ENCODE measurements at places on chromosomes 16 and 17. TPM values are rescaled to one million over a fixed set of nuclear protein-coding genes. Genes with fewer than 3 reads are reported as not detected.
A peak's percentile ranks its signal among the peaks of the same experiment; 100 is the strongest.

The SOX15 gene
- 0.69 TPM for total RNA-seq

GRCh38 chr16:85858984-85859817, 39.8 kb upstream of the IRF8 start:
- no peak for DNase-seq

DNA sequence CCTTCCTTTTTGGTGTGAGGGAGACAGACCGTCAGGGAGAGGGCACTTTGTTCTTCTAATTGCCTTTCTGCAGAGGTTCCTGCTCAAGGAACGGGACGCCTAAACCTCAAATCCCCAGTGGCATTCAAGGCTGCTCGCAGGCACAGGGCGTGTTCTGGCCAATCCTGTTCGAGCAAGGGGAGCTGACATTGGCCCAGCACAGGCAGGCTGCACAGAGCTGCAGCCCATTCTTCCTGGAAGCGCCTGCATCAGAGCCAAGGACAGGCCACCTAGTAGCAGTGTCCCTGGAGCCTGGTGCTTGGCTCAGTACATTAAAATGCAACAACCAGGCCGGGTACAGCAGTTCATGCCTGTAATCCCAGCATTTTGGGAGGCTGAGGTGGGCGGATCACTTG, 72.2 kb upstream of the CREBBP start:
- no peak for DNase-seq

DNA sequence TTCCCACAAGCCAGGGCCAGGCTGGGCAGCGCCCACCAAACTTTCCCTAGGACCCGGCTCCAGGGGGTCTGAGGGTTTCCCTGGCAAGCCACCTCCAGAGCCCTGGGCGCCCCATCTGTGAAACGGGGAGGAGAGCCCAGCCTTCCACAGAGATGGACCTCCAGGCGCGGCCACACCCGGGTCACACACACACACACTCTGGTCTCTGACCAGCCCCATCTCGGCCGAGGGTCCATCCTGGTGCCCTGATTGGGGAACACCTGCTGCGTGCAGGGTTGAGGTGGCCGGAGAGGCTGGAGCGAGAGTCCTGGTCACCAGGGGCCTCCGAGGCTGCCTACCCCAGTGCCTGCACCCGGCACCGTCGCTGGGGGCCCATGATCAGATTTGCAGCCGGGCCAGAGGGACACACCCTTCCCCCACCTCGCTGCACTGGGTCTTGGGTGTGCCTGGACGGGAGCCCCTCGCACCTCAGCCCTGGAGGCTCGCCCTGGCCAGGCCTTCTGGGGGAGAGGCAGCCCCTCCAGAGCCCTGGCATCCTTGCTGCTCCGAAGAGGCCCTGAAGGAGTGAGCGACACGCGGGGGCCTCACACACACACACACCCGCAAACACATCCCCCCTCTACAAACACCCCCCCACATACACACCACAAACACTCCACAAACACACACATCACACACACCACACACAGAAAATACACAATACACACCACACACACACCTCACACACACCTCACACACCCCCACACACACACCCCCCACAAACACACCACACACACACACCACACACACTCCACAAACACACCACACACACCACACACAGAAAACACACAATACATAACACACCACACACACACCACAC, 29.7 kb downstream of the SLC25A10 start:
- DNase-seq: no peak

The PABPN1L gene
- total RNA-seq: 0.57 TPM

The ZNF652 gene
- total RNA-seq: 27.8 TPM

GRCh38 chr16:19898924-19899604, 14.4 kb upstream of the GPRC5B start:
- peak; percentile 57 for DNase-seq

DNA sequence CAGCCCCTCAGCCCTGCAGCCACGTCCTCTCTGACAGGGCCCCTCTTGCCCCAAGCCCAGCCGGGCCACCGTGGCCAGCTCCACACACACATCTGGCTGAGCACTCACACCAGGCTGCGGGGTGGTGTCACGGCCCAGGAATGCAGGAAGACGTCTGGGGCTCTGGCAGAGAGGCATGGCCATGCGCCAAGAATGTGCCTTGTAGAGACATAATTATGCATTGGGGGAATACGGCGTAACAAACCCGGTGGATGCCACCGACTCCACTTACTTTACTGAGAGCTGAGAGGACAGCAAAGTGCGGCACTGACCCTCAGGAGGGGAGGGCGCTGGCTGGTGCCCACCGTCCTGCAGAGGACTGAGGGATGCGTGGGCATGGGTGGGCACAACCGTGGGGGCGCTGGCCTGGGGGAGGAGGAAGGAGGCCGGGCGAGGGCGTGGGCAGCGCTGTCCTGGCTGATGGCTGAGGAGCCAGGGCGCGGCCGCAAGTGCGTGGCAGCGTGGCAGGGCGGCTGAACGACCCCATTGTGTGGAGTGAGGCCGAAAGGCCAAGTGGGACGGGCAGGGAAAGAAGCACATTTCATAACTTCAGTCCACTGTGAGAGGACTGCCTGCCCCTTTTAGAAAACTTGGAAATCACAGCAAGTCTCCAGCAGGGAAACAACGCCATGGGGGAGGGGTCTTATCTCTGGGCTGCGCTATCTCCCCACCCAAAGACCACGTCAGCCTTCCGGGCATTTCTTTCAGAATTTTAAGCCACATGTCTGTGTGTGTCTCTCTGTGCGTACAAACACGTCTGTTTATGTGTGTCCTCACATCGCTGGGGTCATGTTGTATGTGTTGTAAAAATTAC, 30.6 kb downstream of the METRNL start:
- DNase-seq: peak; percentile 76

The PARD6A gene
- 5.6 TPM for total RNA-seq

The GPR142 gene
- not detected for total RNA-seq

GRCh38 chr16:20901436-20902112, 1.0 kb downstream of the LYRM1 start:
- no peak for DNase-seq

The HBM gene
- not detected for total RNA-seq

The CD300LG gene
- total RNA-seq: not detected

The KRTAP2-2 gene
- 1.2 TPM for total RNA-seq

DNA sequence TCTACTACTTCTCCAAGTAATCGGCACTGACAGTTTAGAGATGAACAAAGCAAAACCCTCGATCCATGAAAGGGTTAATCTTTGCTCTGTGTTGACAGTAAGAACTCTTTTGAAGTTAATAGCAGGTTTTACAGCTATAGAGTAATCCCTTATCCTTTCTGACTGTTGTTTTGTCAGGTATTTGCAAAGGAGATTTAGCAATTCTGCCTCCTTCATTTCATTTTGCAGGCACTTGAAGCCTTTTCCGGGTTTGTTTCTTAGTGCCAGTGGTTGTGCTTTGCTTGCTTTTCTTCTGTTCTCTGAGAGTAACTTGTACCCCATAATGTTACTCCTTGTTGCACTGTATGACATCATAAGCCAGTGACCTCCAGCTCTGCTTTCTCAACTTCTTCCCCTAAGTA, 64.5 kb downstream of the TANGO6 start:
- DNase-seq: no peak

The NOD2 gene
- 5.4 TPM for total RNA-seq

DNA sequence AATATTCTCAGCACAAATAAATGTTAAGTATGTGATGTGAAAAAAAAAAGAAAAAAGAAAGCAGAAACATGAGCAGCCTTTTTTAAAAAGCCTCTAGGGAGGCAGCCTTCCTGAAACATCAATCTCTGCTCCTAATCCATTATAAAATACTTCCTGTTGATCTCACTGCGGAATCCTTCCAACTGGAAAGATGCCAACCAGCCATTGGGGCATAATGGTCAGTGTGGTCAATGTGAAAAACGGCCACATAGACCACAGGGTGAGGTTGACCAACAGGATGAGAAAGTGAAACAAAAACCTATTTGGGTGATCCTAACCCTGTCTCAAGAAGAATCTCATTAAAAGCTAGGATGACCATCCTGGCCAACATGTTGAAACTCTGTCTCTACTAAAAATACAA, 26.1 kb upstream of the ABCA8 start:
- DNase-seq: no peak

The HS3ST3A1 gene
- not detected for total RNA-seq
